Activated T-helper 9 cell treated with anti-CD3 and anti-CD28 coated beads, Interleukin-2, amount 50 U/mL, for 16 hours (primary cell): ENCODE measurements at places on chromosomes 7 and 10.

DNA sequence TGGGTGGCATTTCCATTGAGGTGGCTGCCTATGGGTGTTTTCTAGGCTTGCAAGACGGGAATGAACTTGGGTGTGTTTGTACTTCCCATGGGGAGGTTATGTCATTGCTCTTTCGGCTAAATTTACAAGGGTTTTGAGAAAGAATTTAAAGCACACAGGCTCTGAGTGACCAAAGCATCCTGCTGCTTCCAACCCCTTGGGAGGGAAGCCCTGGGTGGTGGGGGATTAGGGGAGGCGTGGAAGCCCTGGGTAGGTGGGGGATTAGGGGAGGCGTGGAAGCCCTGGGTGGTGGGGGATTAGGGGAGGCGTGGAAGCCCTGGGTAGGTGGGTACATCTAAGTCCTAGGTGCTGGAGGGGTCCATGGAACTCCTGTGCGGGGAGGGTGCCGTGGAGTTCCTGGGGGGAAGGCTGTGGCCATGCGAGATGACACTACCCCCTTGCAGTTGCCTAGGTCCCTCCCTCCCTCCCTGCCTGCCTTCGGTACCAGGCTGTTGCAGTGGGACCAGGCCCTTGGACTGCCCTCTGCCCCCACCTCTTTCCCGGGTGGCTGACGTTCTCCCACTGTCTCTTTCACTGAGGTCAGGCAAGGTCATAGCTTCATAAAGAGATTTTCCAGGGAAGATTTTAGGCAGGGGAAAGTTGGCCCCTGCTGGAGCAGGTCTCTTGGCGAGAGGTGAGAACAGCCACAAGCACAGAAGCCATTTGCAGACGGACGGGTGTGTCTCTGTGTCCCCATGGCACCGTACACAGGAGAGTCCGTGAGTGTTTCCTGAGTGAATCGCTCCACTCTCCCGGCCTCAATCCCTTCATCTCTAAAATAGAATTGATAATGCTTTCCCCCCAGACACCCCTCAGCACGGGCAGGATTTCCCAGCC, 19.5 kb downstream of the PRF1 start:
- DNase-seq, result no peak

GRCh38 chr7:41855798-41856197, 152.9 kb upstream of the INHBA start:
- no peak for DNase-seq

DNA sequence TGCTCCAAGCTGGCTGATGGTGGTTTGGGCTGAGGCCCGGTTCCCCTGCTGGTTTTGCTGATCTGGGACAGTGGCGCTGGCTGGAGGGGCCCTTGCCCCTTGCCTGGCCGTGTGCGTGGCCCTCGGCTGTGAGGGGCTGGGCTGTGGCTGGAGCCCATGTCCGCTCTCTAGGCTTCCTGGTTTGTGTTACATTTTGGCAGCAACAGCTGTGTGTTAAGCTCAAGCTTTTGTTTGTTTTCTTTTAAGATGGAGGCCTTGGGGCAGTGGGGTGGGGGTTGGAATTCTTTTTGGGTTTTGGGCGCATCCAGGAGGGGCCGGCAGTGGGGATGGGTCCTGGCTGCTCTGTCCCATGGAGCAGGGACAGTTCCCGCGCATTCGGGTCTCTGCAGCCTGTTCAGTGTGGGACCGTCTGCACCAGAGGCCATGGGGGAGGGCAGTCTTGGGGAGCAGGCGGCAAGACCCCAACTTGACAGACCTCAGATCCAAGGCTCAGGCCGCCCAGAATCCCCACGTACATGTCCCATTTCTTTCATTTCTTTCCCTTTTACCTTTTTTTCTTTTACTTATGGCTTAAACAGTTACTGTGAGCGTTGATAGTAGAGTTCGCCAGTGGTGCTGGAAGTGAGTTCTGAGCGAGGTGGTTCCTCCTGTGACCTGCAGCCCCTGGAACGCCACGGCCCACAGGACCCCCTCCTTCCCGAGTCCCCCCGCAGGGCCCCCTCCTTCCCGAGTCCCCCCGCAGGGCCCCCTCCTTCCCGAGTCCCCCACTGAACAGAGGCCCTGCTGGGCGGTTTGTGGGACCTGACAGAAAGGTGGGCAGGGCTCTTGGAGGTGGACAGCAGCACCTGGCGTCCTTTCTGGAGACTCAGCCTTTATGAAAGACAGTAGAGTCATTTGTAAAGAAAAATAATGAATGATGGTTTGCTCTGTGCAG, 75.3 kb downstream of the INPP5A start:
- no peak for DNase-seq

- no peak for DNase-seq
Measured at GRCh38 chr10:49778197-49778596, 16.1 kb upstream of the OGDHL start.

- peak; percentile 36 for DNase-seq
Measured at GRCh38 chr7:127391591-127392181, 822 bp downstream of the ZNF800 start.

GRCh38 chr7:15280078-15280733, 281.6 kb downstream of the AGMO start:
- DNase-seq, result no peak

DNA sequence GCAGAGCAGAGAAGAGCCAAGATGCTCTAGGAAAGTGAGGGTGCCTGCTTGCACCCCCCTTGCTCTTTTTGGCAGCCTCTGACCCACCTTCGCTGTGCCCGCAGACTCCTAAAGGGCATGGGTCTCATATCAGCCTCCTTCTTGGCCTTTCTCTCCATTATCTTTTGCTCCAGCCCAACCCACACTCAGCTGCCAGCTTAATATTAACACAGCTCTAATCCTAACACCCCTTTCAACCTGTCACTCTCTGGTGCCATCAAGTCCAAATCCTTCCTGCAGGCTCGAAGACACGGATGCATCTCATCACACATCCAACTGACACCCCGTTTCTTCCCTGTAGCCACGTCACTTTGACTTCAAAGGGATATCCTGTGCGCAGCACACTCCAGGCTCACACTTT, 171.6 kb upstream of the AUTS2 start:
- DNase-seq, result no peak
